Activated CD4-positive, alpha-beta T cell treated with anti-CD3 and anti-CD28 coated beads for 24 hours (primary cell): ENCODE measurements at places on chromosomes 6 and 20.

- DNase-seq = no peak
Measured at GRCh38 chr6:27679964-27680694, 207.2 kb upstream of the ZNF184 start.

DNA sequence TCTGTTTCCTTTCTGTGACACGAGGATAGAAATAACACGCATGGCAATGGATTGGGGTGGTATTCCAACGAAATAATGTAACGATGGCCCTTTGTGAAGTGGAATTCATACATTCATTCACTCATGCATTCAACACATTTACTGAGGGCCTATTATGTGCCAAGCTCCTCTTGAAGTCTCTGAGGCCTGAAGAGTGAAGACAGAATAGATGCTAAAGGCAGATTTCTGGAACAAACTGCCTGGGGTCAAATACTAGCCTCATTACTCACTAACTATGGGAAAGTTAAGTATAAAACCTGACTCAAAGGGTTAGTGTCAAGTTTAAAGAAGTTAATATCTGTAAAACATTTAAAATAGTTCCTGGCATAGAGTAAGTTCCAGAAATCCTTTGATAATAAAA is 279.6 kb upstream of the SULF2 start:
- DNase-seq = no peak

DNA sequence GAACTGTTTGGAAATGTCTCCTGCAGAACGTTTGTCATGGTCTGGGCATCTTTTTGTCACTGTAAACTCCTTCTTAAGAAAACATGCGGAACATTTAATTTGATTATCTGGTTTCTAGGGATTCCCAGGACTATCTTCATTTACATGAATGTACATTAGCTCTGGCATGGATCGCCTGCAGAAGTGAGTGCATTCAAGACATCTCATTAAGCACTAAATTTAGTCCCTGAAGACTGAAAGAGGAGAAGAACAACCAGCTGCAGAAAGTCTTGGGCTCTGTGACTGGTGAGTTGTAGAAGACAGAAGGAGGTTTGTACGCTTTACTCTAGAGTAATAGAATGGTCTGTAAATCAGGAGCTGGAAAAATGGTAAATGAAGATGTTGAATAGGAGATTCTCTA is 540.7 kb downstream of the BCKDHB start:
- no peak for DNase-seq

DNA sequence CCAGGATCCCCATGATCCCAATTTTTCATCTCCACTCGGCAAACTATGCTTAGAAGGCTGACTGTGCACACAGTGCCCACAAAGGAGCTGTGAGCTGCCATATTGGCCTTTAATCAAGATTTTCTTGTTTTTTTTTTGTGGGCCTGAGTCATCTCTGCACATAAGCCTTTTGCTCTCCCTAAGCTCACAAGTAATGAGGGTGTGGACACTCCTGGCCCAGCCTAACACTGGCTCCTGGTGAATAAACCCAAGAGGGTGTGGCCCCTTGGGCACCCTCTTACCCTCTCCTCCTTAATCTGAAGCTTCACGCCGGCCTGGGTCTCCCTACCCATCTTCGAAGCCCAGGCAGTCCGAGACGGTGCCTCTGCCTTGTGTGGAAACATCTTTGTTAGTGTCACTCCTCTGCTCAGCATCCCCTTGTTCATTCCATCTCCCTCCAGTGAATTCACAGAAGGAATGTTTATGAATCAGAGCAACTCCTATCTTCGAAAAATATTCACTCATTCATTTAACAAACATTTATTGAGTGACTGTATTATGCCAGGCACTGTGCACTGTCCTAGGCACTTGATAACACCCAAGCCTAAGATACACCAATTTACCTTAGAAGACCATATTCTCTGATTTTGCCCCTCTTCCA is 22.2 kb upstream of the MRPS10 start:
- DNase-seq = no peak

DNA sequence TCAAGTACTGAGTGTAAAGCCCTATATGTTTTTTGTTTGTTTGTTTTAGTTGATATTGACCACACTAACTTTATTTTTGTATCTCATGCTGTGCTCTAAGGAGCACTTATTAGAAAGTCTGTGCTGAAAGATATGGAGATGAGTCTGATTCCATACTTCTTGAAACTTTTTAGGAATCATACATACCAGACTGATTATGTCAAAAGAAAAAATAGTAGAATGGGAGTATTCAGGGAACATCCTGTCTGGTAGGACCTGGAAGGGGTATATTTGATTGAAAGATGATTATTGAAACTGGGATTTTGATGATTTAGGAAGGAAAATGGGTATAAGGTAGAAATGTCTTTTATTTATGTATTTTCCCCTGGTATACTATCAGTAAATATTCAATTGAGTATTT is 111.4 kb downstream of the QKI start:
- DNase-seq = no peak

GRCh38 chr6:139291813-139292619 is at the start of gene TXLNB:
TXLNB (minus strand) TSS chr6:139291998; CDS start chr6:139288899, 3,099 bp downstream.
- peak; percentile 66 for DNase-seq

GRCh38 chr6:165766026-165766425 is 103.0 kb upstream of the PDE10A start:
- DNase-seq = no peak

GRCh38 chr6:128493877-128494276 is 26.5 kb downstream of the PTPRK start:
- DNase-seq = no peak

GRCh38 chr20:25399037-25399430 is 8.4 kb upstream of the ABHD12 start:
- DNase-seq = no peak

DNA sequence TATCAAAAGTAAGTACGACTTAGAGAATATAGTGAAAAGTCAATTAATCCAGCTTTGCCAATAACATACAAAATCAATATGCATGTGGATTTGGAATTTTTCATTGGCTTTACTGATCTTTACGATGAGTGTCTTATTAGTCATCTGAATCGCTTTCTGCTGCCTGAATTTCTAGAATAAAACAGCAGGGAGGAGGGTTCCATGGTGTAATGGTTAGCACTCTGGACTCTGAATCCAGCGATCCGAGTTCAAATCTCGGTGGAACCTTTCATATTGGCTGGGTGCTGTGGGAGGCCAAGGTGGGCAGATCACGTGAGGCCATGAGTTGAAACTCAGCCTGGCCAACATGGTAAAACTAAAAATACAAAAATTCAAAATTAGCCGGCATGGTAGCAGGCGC is 448.8 kb downstream of the RNF144B start:
- no peak for DNase-seq

GRCh38 chr6:12594530-12594893 is 122.1 kb upstream of the PHACTR1 start:
- no peak for DNase-seq

DNA sequence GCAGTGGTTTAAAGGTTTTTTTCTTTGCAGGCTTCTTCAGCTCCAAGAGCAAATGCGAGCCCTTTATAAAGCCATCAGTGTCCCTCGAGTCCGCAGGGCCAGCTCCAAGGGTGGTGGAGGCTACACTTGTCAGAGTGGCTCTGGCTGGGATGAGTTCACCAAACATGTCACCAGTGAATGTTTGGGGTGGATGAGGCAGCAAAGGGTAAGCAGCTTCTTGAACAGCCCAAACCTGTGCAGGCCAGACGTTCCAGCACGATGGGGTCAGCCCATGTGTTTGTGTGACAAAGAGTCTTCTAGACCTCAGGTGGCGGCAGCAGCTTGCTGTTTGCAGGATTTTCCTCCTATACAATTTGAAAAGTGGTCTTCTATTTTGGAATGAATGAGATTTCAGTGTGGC is 17.7 kb downstream of the DSP start:
- DNase-seq = no peak

GRCh38 chr6:63521475-63522210 is 50.6 kb upstream of the LOC128125822 start:
- DNase-seq = no peak

GRCh38 chr20:2986466-2986865 is 57.0 kb upstream of the GNRH2 start:
- peak; percentile 28 for DNase-seq

DNA sequence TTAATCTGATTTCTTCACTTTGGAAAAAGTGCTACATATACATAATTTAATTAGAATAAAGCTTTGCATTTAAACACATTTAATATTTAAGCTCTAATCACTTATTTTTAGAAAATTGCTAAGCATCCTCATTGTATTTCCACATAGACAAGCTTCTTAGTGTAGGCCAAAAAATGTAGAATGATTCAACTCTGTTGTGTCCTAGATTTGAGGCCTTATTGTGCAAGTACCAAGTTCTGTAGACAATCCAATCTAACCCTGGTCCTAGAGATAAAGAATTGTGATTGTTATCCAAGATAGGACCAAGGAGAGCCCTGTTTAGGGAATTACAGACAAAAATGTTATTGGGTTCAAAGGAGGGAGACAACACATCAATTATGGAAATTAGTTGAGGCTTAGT is 27.6 kb downstream of the MRAP2 start:
- no peak for DNase-seq

DNA sequence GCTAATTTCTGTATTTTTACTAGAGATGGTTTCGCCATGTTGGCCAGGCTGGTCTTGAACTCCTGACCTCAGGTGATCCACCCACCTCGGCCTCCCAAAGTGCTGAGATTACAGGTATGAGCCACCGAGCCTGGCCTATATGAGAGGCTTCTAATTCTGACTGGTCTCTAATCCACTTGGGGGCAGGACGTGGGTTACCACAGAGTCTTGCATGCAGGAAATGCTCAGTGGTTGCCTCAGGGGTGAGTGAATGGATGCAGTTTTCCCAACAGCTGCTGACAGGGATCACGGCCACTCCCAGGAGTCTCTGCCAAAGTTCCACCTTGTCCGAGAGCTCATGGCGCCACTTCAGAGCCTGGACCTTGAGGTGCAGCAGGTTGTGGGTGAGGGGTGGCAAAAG is 6.4 kb upstream of the FANCE start:
- no peak for DNase-seq

DNA sequence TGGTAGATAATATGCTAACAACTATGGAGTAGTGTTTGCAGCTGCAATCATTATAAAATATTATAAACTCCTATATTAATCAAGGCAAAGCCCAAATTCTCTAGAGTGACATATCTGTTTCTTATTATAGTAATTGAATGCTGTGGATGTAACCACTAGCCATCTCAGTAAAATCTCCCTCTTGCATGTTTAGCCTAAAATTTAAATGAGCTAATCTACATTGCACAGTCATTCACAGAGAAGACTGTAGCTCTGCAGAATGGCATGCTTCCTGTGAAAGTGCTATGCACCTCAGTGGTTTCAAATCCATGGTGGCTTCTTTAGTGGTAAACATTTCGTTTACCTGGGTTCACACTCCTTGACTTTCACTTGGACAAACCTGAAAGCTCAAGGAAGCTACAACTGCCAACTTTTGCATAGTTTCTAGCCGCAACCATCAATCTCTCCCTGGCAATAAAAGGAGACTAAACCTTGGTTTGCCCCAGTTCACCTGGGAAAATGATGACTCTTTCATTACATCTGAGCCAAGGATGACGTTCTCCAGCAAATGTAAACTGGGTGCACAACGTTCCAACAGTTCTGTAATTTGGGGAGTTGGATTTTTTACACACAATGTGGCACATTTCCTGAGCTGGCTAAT is 47.2 kb downstream of the FILIP1 start:
- no peak for DNase-seq

DNA sequence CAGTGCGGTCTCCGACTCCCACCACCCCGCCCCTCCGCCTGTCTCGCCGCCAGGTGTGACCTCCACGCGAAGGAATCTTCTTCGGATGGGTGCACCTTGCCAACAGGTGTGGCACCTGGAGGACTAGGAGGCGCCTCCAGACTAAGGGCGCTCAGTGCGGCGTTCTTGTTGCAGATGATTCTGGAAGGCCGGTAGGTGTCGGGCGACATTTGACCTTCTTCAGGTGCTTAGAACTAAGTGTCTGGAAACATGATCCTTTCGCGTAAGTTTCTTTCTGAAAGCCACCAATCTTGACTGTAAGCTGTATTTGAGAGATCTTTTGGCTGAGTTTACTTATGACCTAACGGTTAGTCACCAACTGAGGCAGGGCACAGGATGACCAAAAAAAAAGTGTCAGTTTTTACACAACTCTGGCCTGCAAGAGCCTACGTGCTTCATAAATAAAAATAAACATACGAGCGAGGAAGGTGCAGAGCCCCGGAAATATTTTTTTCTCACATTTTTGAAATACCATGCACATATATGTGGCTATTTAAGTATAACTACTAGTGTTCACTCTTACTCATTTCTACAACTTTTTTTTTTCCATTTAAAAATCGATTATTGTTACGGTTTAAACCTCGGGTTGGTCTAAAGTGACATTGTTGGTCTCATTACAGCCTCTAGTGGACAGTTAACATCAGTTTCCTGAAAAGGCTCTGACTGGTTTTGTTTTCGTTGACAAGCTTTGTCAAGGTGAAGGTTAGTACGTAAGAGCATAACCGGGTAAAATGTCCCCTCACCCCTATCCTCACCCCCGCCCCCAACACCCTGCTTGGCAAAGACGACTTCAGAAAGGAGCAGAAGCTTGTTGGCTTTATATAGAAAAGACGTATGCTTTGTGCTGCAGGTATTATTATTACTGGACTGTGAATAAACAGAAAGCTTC is 1.6 kb upstream of the ATXN1 start:
- DNase-seq = peak; percentile 31

GRCh38 chr6:158207422-158207788 is 39.3 kb downstream of the GTF2H5 start:
- peak; percentile 31 for DNase-seq

DNA sequence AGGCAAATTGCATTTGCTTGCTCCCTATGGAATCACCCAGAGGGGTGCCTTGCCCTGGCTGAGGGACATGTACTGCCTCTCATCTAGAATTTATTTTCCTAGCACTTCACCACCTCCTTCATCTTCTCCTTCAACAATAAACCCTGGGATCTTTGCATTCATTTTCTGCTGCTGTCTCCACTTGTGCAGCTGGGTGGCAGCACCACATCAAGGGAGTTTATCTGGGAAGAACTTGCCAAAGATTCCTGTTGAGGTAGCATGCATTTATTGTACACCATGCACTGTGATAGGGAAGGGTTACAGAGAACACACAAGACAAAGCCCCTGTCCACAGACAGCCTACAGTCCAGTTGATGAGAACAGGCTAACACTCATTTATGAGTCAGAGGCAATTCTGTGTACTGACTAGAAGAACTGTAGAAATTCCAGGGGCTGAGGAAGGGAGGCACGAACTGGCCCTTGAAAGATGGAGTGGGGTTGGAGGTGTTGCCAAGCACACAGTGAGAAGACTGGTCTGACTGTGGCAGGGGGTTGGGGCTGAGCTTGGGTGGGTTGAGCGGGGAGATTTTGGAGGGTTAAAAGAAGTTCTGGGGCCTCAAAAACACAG is 17.5 kb downstream of the C20orf173 start:
- no peak for DNase-seq

GRCh38 chr6:82365016-82365795 is 1.6 kb downstream of the TPBG start:
- DNase-seq = no peak

DNA sequence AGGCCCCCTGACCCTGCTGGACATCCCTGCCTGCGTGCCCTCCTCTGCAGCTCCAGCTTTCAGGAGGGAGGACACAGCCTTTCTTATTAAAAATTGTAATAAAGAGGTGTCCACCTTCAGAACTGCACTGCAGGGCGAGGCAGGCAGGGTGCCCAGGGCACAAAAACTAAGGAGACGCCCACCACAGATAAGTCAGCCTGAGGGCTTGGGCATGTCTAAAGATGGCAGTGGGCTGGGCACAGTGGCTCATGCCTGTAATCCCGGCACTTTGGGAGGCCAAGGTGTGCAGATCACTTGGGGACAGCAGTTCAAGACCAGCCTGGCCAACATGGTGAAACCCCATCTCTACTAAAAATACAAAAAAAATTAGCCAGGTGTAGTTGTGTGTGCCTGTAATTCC is 7.0 kb upstream of the C20orf144 start:
- no peak for DNase-seq
